ENCODE measurements at places on chromosomes 2 and 18. TPM values are rescaled to one million over a fixed set of nuclear protein-coding genes. Genes with fewer than 3 reads are reported as not detected.

ALK gene
- 0.16 TPM for total RNA-seq

DAW1 gene
- total RNA-seq, result not detected

MDH1B gene
- total RNA-seq, result 1.8 TPM

DUSP19 gene
- total RNA-seq, result 2.4 TPM

UGT1A6 gene
- not detected for total RNA-seq

NAT8 gene
- total RNA-seq, result not detected

TYW5 gene
- total RNA-seq, result 7.0 TPM

PLGLB1 gene
- 1.8 TPM for total RNA-seq

CRYGB gene
- total RNA-seq, result not detected

MRO gene
- total RNA-seq, result 0.73 TPM

TSN gene
- total RNA-seq, result 44.0 TPM

MOCOS gene
- total RNA-seq, result 14.5 TPM

DSG4 gene
- not detected for total RNA-seq

FAM237A gene
- not detected for total RNA-seq

KCNG2 gene
- total RNA-seq, result not detected

CHRNA1 gene
- total RNA-seq, result not detected

EVX2 gene
- under 0.01 TPM for total RNA-seq

COL6A3 gene
- 7,373 TPM for total RNA-seq

BOLL gene
- total RNA-seq, result not detected

FSHR gene
- total RNA-seq, result not detected

HMSD gene
- 0.49 TPM for total RNA-seq

TFPI gene
- 46.9 TPM for total RNA-seq

GKN1 gene
- total RNA-seq, result not detected

DLGAP1 gene
- total RNA-seq, result under 0.01 TPM

KANSL1L gene
- total RNA-seq, result 30.4 TPM

TMEM198 gene
- 2.1 TPM for total RNA-seq

SLC4A5 gene
- 0.81 TPM for total RNA-seq

LAMA1 gene
- total RNA-seq, result 1.9 TPM

KHK gene
- total RNA-seq, result 0.32 TPM

MIB1 gene
- 72.4 TPM for total RNA-seq

OSBPL1A gene
- 54.5 TPM for total RNA-seq

FEV gene
- total RNA-seq, result not detected

PRKAG3 gene
- not detected for total RNA-seq

ADCY3 gene
- 56.3 TPM for total RNA-seq

ITGAV gene
- total RNA-seq, result 295 TPM

VWA3B gene
- total RNA-seq, result not detected

NEU2 gene
- total RNA-seq, result not detected

CAPN13 gene
- total RNA-seq, result not detected

ARHGEF33 gene
- total RNA-seq, result 0.61 TPM

IL1B gene
- total RNA-seq, result 0.36 TPM

GLI2 gene
- 19.0 TPM for total RNA-seq

TUBB8B gene
- total RNA-seq, result not detected

HDAC4 gene
- 45.4 TPM for total RNA-seq

CLK1 gene
- total RNA-seq, result 39.1 TPM

REG3A gene
- not detected for total RNA-seq

CABYR gene
- total RNA-seq, result 6.7 TPM

KCMF1 gene
- 71.4 TPM for total RNA-seq

SLC19A3 gene
- not detected for total RNA-seq

UGT1A10 gene
- not detected for total RNA-seq

ANO7 gene
- 0.12 TPM for total RNA-seq

CNGA3 gene
- total RNA-seq, result 0.12 TPM

Data from hair follicle dermal papilla cell (primary cell).